ENCODE measurements at places on chromosomes 2 and 18.

DNA sequence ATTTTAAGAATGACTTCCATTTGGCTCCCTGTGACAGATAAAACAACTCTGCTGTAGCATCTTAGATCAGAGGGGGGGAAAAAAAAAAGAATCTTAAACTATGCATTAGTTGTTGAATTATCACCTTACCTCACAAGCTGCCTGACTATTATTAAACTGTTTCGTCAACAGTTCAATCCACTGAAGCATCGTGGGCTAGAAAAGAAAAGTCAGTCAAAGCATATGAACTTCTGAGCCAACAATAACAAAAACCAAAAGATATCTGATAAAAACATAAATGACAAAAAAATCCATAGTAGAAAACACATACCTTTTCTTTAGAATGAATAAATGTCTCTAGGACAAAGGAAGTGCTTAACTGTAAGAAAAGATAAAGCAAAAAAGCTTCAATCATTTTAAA, 73.7 kb downstream of the C2orf74 start:
- DNase-seq, result no peak

- no peak for DNase-seq
These were observed 79.9 kb downstream of the PARD3B start for GRCh38 chr2:204625135-204625534.

GRCh38 chr2:241499146-241499965, 9.0 kb downstream of the STK25 start:
- no peak for DNase-seq

DNA sequence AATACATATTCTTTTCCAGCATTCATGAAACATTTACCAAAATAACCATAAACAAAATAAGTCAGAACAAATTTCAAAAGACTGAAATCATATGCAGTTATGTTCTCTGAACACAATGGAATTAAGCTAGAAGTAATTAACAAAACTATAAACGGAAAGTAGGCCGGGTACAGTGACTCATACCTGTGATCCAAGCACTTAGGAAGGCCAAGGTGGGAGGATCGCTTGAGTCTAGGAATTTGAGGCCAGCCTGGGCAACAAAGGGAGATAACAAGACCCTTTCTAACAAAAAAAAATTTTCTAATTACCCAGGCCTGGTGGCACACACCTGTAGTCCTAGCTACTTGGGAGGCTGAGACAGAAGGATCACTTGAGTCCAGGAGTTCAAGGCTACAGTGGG, 14.9 kb downstream of the ATAD2B start:
- DNase-seq, result no peak

DNA sequence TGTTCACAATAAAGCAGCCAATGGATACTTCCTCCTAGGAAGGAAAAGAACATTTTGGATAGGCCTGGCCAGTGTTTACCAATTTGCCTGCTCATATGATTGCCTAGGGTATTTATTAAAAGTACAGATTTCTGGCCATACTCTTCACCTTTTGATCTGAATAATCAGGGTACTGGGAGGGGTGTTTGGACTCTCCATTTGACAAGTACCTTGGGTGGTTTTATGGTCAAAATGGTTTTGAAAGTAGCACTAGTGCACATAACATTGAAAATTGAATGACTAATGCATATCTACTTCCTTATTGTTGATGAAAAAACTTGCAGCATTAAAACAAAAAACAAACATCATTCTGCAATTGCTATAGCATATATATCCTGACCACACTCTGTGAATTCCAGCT, 333.3 kb upstream of the CDH2 start:
- no peak for DNase-seq

DNA sequence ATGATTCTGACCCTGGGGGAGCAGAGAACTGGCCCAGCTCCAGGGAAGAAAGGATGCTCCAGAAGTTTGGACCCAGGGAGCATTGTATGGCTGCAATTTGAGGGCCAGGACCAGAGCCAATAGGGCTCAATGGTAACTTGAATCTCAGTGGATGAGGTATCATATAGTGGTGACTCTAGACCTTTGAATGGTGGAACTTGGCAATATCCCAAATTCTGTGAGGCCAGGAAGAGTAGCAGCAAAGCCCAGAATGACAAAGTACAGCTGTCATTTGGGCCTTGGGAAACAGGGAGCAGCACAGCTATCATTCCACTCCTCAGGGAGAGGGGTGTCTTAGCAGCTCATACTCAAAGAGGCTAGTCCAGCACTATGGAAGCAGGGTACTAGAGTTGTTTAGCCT, 332.9 kb upstream of the RBMS1 start:
- DNase-seq, result no peak

DNA sequence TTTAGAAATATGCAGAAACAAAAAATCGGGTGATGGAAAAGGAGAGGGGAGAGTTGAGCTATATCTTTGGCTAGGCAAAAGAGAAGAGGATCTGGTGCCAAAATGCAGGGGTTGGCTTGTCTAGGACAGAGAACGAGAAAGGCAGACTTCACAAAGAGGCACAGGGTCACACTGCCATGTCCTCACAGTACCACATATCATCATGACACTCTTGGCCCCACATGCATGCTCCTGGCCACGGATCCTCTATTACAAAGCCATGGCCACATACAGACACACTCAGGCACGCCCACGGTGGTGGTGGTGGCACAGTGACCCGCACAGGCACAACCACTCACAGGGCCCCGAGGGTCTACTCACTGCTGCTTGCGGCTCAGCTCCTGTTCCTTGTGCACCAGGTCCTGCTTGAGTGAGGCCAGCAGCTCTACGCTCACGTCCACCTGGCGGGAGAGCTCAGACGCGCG, 15.9 kb downstream of the FBXO41 start:
- no peak for DNase-seq
